Mesothelial cell of epicardium (in vitro differentiated cells): ENCODE measurements at places on chromosomes 3 and 15. TPM values are rescaled to one million over a fixed set of nuclear protein-coding genes. Genes with fewer than 3 reads are reported as not detected.
A peak's percentile ranks its signal among the peaks of the same experiment; 100 is the strongest.

- DNase-seq, result no peak
These were observed 229.7 kb downstream of the ISL2 start for GRCh38 chr15:76566276-76566675.

- DNase-seq, result no peak
These were observed 161.3 kb downstream of the AKAP13 start for GRCh38 chr15:85541744-85542143.

DNA sequence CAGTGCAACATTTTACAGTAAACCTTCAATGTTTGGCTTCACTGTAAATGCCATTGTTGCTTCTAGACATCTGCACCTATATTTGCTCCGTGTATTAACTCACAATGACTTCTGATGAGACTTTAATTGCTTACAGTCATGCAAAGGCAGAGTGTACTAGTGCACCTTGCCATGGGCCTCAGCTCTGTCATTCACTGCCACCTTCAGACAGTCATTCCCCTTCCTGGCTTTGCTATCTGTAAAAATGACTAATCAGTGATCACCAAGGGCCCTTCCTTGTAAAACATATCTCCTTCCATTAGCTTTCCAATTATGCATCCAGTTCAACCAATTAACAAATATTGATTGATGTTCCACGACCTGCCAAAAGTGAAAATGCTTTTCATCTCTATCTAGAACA lies 120.3 kb downstream of the ARRDC4 start:
- DNase-seq, result no peak

DNA sequence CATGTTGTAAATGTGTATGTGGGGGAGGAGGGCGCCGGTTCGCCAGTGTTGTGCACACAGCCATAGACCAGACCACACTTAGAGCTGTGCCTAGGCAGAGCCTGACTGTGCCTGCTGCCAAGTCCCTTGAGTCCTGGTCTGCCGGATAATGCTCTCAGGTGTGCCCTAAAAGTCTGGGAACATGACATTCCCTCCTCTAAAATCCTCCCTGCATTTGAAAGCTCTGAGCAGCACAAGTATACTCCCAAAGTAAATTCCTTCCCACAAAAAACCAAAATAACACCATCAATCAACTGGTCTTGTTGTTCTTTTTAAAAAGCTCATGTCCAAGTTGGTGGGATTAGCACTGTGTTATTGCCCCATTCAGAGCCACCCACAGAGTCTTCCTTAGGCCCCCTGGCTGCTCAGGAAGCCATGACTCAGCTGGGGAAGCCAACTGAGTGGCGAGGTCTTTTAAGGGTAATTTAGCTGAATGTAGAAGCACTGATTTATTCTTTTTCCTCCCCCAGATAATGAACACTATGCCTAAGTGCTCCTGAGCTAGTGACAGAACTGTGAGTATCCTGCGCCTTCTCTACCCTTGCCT lies 147.8 kb upstream of the MCTP2 start:
- no peak for DNase-seq

- DNase-seq, result no peak
These were observed 10.4 kb downstream of the WDR82 start for GRCh38 chr3:52268036-52268435.

- no peak for DNase-seq
These were observed 17.9 kb downstream of the SLC6A11 start for GRCh38 chr3:10833855-10834414.

DNA sequence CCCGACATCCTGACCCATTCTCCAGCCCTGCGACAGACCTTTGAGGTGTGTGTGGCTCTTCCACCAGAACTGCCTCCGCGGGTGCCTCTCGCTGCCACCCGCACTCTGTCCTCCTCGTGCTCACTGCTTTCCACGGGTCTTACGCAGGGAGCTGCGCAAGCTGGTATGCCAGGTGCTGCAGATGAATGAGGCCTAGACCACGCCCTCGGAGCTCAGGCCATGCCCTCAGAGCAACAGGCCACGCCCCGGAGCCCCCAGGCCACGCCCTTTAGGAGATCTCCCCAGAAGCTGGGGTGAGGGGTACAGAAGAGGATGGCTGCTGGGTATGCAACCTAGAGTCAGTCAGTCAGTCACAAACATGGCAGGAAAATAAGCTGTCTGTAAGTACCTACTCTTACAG lies 300.3 kb downstream of the GABRG3 start:
- DNase-seq, result no peak

DNA sequence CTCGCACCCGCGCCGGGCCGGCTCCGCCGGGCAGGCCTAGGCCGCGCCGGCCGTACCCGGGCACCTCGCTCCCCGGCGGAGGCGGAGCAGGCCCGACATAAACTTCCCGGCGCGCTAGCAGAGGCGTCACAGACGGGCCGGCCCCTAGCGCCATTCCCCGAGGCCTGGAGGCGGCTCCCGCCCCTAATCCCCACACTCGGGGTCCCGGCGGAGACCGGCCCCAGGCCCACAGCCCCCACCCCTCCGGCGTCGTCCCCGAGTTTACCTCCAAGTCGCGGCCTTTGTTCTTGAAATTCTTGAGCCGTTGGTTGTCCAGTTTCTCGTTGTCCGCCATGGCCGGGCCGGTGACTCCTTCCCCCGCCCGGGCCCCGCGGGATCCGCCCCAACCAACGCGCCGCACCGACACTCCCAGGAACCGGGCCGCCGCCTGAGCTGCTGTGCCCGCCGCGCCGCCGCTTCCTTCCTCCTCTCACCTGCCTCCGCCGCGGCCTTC lies 376 bp downstream of the KPNA4 start:
- no peak for DNase-seq

DNA sequence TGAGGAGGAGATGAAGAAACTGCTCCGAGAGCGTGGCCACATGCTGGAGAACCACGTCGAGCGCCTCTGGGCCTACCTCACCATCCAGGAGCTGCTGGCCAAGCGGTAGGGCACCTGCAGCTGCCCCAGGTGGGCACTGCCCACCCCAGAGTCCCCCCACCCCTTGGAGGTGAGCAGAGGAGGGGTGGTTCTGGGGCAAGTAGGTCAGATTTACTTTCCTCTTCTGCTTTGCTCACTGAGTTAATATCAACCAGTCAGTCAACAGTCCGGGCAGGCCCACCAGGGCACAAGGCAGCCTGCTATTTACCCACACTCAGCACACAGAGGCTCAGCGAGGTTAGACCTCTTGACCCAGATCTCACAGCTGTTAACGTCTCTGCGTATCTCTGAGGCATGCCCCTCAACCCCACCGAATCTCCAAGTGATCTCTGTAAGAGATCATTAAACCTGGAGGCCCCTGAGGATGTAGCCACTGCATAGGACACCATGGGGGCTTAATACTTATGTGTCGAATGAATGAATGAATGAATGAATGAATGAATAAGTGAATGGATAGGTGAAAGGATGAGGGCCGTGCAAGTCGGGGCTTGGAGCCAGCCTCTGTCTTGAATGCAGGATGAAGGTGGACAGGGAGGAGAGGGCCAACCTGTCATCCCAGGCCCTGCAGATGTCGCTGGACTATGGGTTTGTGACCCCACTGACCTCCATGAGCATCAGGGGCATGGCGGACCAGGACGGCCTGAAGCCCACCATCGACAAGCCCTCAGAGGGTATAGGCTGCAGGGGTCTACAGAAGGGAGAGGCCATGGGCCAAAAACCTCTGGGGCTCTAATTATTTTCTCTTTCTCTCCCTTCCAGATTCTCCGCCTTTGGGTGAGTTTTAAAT lies 8.0 kb upstream of the ITIH3 start:
- DNase-seq, result no peak

DNA sequence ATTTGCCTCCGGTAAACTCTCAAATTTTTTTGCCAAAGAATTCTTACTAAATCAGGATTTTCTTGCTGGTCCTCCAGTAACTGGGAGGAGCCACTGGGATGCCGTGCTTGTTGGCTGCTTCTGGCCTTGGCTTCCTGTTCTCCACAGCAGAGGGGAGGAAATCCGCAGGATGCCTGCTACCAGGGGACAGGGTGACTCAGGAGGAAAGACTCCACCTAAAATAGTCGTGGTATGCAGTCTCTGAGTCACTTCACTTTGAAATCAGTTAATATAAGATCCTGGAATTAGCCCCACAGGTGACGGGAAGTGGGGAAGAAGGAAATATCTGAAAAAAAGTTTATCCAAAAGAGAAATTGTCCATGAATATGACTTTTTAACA lies 6.5 kb upstream of the TM4SF18 start:
- DNase-seq, result peak; percentile 22

DNA sequence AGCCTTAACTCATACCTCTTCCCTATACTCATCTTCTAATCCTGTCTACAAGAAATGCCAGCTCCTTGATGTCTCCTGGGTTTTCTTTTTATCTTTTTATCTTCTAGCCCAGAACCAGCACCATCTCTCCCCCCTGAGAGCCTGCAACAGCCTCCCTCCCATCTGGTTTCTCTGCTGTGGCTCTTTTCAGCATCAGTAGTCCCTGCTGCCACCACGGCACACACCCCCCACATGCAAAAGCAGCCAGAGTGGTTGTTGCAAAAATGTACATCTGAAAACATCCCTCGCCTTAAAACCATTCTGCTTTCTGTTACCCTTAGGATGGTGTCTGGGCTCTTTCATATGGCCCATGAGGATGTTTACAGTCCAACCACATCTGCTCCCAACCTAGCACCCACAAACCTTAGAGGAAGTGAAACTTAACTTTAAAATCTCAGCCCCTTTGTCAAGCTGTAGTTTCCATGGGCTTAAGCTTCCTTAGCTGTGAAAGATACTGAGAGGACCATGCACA lies 775 bp downstream of the TTC21A start:
- peak; percentile 19 for DNase-seq

- no peak for DNase-seq
These were observed 291.2 kb upstream of the RBMS3 start for GRCh38 chr3:28989646-28990089.

GRCh38 chr3:29310865-29311264 lies 30.0 kb downstream of the RBMS3 start:
- DNase-seq, result no peak

DNA sequence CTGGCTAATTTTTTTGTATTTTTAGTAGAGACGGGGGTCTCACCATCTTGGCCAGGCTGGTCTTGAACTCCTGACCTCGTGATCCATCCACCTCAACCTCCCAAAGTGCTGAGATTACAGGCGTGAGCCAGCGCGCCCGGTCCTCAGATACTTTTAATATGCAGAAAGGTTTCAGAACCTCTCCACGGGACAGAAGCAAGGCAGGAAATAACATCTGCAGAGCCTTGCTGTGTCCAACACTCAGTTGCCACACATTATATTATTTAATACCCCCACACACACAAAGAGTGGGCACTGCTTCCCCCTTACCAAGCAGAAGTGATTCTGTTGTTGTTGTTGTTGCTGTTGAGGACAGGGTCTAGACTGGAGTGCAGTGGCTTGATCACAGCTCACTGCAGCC lies 28.0 kb downstream of the OSBPL10 start:
- no peak for DNase-seq

- DNase-seq, result peak; percentile 77
These were observed 13.1 kb upstream of the BLOC1S6 start for GRCh38 chr15:45573961-45574629.

DNA sequence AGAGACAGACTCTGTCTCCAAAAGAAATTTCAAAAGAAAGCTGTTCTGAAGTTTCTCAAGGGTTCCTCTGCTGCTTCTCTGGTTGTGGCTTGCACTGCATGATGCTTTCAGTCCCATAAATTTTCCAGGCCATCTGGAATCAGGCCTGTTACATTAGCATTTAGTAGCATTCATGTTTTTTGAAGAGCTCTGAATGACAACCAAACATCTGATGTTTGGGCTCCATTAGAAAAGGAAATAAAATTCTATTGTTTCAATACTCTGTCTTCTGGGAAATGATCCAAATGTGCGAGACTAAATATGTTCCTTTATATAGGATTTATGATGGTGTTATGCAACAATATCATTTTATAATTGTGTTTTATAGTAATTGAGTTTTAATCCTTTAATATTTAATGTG lies 455.8 kb downstream of the GABRG3 start:
- no peak for DNase-seq

GRCh38 chr15:78638658-78639314 lies 2.2 kb downstream of the CHRNB4 start:
- peak; percentile 83 for DNase-seq

DNA sequence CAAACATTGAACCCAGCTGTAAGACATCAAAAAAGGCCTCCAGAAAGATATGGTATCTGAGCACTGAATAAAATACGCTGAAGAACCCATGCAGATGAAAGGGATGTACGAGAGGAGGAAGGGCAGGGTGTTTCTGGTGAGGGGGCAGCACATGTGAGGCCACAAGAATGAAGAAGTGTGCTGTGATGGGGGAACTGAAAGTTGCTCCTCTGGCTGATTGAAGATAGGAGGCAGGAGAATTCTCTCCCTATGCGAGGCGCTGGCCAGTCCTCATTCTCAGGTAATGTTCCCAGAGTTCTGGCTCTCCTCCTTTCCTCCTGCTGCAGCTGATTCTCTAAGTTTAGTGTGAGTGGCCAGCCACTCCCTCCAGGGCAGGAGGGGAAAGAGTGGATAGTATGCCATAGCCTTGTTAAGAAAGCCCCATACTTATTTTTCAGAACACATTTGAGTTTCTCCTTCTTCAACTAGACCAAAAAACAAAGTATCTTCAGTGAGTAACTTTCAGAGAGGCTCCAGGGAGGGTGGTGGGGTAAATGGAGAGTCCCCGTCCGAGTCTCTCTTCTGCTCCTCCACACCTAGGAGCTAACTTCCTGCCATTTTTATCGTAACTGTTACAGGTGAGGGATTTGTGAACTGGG lies 26.9 kb upstream of the MYO1E start:
- no peak for DNase-seq

- DNase-seq, result no peak
These were observed 203.1 kb downstream of the KCNAB1 start for GRCh38 chr3:156323466-156323865.

DNA sequence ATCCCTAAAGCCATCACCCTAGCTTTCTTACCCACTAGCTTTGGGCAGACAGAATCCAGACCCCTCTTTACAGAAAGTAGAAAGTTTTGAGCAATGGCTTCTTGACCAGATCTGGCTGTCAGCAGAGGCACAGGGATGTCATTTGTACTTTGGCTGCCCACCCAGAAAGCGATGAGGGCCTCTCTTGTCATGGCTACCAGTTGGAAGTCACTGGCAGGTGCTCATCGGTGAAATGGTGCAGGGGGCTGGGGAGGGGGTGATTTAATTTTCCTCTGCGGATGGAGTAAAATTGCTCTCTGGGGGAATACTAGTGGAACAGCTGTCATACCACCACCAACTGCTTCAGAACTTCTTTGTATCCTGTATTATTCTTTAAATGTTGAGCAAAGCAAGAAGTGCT lies 393.7 kb downstream of the LSAMP start:
- DNase-seq, result no peak

Gene DNAH12
- 0.29 to 0.60 TPM (median 0.43 TPM) in 3 replicates for total RNA-seq

Gene RYR3
- 2.9 to 3.8 TPM (median 2.9 TPM) in 3 replicates for total RNA-seq

Gene VEPH1
- 7.2 to 10.2 TPM (median 7.9 TPM) in 3 replicates for total RNA-seq

Gene SPATA12
- not detected in 3 replicates for total RNA-seq

Gene DPPA4
- 86.2 to 89.3 TPM (median 87.7 TPM) in 3 replicates for total RNA-seq

Gene THOC7
- 38.2 to 42.6 TPM (median 41.8 TPM) in 3 replicates for total RNA-seq

Gene GCSAM
- total RNA-seq, result 0.67 to 1.2 TPM (median 0.93 TPM) in 3 replicates

Gene PFN2
- total RNA-seq, result 179 to 196 TPM (median 187 TPM) in 3 replicates
